Activated CD4-positive, alpha-beta T cell treated with anti-CD3 and anti-CD28 coated beads, Interleukin-2, amount 50 U/mL, for 4 hours (primary cell): ENCODE measurements at places on chromosomes 12 and 14.

GRCh38 chr12:49750027-49750995 lies 9.0 kb downstream of the TMBIM6 start:
- DNase-seq = peak; percentile 40

- no peak for DNase-seq
Observed at GRCh38 chr12:131622422-131622955, 88.4 kb upstream of the SFSWAP start.

DNA sequence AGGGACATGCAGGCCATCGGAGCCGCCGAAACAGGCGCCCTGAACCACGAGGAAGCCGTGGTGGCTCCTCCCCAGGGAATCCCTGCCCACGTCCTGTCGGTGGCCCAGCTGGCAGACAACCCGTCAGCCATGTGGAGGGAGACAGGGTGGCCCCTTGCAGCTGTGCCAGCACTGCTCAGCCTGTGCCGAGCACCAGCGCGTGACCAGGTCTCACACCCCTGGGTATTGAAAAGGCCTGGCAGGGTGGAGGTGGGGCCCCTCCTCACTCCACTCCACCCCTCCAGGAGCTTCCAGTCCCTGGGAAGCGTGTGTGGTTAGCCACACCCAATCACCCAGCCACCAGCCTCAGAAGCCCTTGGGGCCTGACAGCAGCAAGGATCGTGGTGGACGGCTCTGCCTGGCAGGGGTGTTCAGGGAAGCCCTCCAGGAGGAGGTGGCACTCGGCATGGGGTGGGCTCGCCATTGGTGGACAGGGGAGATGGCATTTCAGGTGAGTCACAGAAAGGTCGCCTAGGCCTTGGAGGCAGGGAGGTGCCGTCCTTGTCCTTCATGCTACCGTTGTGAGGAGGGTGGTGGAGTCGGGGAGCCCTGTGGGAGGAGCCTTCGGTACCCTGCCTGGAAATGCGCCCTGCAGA lies 12.3 kb upstream of the DLK1 start:
- no peak for DNase-seq

DNA sequence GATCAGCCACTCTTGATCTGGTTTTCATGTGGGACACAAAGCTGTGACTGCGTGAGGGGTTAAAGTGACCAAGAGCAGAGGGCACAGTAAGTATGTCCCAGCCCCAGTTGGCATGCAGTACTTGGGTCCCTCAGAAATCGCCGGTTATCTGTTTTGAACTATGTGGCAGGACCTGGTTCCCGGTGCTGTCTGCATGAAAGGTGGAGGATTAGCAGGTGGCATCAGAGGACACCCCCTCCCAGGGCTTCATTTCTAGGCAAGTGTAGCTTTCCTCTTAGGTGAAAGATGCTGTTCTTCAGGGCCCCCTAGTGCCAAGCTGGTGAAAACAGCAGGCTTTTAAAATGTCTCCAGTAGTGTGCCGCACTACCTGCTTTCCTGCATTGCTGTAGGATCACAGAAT lies 57.1 kb downstream of the ATG14 start:
- peak; percentile 58 for DNase-seq

- DNase-seq = no peak
Observed at GRCh38 chr12:125228519-125229260, 163.5 kb downstream of the AACS start.

- no peak for DNase-seq
Observed at GRCh38 chr12:110039085-110039807, 9.1 kb downstream of the C12orf76 start.

- DNase-seq = no peak
Observed at GRCh38 chr12:98211909-98212695, 303.3 kb upstream of the TMPO start.

DNA sequence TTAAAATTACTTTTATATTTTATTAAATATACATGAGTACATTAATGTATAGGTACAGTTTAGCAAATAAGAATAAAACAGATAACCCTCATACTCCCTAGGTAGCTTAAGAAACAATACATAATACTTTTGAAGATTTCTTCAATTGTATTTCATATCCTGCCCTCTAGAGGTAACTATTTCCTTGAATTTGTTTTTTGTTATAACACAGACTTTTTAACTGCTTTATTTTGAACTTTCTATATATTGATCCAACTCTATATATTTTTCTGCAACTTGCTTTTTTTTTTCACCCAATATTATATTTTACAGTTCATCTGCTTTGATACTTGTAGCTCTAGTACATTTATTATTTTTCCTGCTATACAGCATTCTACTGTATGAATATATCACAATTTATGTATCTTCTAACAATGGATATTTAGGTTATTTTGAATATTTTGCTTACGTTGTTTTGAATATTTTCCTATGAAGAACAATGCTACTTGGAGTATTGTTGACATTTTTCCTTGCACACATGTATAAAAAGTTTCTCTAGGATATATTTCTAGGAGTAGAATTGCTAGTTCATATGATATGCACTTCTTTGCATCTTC lies 72.8 kb upstream of the ABCD2 start:
- no peak for DNase-seq

- DNase-seq = no peak
Observed at GRCh38 chr12:79775355-79776027, 84.7 kb upstream of the PAWR start.

- no peak for DNase-seq
Observed at GRCh38 chr12:64010069-64010686, 165.7 kb downstream of the SRGAP1 start.

GRCh38 chr14:20516921-20517320 lies 11.6 kb downstream of the RNASE10 start:
- no peak for DNase-seq

- DNase-seq = no peak
Observed at GRCh38 chr14:96434040-96434439, 42.1 kb downstream of the AK7 start.

- DNase-seq = no peak
Observed at GRCh38 chr14:20802341-20803084, at the start of gene RNASE1. TSS of gene RNASE1 (minus strand) at chr14:20802844. CDS start at chr14:20802068, 776 bp downstream.

- DNase-seq = no peak
Observed at GRCh38 chr14:87405563-87405962, 587.4 kb downstream of the GALC start.

- DNase-seq = no peak
Observed at GRCh38 chr12:47362126-47362705, 282.5 kb upstream of the AMIGO2 start.

GRCh38 chr12:100567945-100568344 lies 5.5 kb upstream of the GAS2L3 start:
- no peak for DNase-seq

DNA sequence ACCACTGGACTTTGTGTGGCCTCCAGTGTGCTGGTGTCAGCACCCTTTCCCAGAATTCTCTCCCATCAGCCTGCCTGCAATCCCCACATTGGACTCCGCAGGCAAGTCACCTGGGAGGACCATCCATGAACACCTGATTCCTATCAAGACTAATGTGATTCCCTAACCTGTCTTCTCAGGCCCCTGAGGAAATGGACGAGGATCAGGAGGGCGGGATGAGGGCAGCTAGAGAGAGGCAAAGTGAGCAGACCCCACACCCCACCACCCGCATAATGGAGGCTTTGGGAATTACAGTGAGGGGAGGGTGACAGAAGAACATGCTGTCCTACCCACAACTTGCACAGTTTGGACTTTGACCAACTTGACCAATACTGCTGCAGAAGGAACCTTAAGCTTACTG lies 60.9 kb upstream of the RFX4 start:
- no peak for DNase-seq

DNA sequence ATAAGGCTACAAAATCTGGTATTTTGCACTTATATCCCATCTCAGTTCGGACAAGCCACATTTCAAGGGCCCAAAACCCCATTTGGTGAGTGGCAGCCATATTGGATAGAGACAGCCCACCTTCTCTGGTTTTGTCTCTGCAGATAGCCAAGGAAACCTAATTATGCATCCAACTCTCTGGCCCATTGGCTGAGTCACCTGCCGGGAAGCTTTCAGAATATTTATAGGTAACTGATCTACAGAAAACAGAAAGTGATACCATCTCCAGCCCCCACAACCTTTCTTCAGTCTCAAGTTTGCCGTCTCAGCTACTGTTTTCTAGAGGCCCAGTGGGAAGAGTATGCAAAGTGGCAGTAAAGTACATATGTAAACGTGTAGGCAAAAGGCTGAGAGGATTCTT lies 33.7 kb upstream of the PPP1CC start:
- DNase-seq = peak; percentile 33

GRCh38 chr14:59244581-59244980 lies 56.1 kb downstream of the DAAM1 start:
- no peak for DNase-seq

DNA sequence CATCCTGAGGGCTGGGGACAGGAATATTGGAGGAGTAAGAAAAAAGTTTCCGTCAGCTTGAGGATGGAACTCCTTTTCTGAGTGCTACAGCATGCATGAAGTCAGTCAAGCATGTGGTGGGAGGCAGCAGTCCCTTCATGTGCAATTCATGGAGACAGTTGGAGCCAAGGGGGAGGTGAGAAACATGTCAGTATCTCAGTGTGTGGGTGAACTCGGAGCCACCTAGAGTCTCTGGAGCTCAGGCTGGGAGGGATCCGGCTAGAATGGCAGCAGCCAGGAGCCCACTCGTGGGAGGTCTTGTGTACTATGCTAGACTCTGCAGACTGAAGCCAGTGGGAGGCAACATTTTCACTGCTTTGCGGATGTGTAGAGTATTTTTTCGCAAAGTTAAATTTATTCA lies 60.3 kb downstream of the AVPR1A start:
- no peak for DNase-seq

GRCh38 chr12:99954724-99955123 lies 30.0 kb downstream of the ANKS1B start:
- DNase-seq = no peak

- no peak for DNase-seq
Observed at GRCh38 chr14:93998871-93999403, 1.8 kb downstream of the CCDC197 start.

GRCh38 chr12:78931466-78931990 lies 67.0 kb downstream of the SYT1 start:
- DNase-seq = no peak

- no peak for DNase-seq
Observed at GRCh38 chr12:93393425-93393824, 15.7 kb downstream of the NUDT4 start.

DNA sequence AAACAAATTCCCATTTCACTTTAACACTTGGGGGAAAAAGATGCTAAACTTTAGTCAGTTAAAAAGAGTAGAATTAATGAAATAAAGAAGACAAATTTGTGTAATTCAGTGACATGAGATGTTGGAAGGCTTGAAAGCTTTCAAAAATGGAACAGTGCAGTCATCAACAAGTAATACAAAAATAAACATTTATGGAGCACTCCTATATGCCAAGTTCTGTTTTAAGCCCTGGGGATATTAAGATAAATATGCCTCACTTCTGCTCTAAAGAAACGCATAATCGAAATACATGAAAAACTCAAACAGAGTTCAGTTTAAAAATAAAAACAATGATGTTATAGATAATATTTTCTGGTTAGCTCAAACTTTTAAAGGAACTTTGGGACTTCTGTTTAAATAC lies 93.0 kb downstream of the KCNH5 start:
- no peak for DNase-seq

GRCh38 chr14:99043756-99044155 lies 228.2 kb downstream of the BCL11B start:
- DNase-seq = no peak

DNA sequence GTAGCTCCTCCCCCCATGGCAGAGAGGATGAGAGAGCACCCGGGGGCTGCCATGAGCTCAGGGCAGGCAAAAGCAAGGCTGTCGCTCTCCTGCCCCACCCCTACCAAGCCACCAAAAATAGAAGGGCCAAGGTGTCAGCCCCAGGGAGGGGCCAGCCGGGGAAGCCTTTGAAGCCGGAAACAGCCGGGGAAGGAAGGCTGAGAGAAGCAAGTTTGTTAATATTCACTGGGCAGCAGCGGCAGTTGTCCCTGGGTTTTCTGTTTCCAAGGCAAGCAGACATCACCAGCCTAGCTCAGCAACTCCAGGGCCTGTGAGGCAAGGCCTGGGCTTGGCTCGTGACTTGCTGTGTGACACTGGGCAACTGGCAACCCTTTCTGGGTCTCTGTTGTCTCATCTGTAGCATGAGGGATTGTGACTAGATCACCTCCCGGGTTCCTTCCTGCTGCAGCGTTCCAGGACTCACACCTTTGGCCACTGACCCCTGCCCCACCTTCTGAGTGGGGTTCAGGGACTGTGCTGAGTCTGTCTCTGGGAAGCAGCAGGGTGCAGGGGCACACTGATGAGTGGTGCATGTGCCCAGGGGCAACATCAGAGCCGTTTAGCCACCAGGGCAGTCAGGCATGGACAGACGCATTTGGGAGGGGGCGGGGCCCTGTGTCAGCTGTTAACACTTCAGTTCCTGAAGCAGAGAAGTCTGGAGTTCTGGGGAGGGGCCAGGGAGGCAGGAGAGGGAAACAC lies 24.3 kb downstream of the SYNDIG1L start:
- DNase-seq = peak; percentile 45

- no peak for DNase-seq
Observed at GRCh38 chr12:7058850-7059395, 1.6 kb upstream of the C1S start.

DNA sequence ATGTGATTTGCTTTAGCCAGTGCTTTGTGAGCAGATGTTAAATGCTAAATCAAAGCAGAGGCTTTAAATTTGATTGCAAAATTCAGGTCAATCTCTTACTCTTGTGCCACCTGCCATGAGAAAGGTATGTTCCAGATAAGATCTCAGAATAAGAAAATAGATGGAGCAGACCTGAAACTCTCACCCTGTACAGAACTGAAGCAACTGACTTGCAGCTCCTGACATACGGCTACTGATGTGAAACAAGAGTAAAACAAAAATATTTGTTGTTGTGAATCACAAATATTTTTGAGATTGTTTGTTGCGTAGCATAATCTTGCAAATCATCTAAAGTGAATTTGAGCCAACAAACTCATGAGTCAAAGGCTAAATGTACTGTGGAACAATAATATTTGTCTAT lies 3.5 kb upstream of the OSBPL8 start:
- no peak for DNase-seq

DNA sequence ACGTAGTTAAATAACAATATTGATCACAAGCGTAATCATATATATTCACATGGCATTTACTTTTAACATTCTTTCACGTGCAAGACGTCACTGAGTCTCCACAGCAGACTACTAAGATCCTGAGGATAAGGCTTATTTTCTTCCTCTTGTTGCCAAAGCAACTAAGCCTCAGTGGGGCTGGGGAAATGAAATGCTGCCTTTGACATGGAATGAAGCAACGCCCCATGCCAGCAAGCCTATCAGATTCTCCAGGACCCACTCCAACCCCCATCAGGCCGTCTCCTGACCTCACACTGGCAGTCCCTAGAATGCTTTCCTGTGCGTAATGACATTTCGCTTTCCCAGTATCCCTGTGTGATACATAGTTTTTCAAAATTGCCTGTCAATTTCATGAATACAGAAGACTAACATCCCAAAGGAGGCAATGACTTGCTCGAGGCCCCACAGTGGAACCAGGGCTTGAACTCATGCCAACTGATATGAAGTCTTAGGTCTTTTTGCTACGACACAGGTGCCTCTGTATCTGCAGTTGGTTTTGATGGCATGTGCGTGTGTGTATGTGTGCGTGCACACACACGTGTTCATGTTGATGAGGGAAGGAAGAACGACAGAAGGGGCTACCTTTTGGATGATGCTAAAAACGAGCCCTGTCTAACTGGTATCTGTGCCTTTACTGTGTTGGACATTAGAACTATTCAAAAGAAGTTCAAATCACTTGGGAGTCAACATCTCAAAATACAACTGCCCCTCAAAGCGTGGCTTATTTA lies 239.1 kb downstream of the VRK1 start:
- no peak for DNase-seq

GRCh38 chr12:123905319-123905925 lies 67.2 kb downstream of the CCDC92 start:
- peak; percentile 51 for DNase-seq

GRCh38 chr14:62189698-62190097 lies 427.5 kb downstream of the SNAPC1 start:
- no peak for DNase-seq
